Chondrocyte (in vitro differentiated cells): ENCODE measurements at places on chromosomes 2 and 18. TPM values are rescaled to one million over a fixed set of nuclear protein-coding genes. Genes with fewer than 3 reads are reported as not detected.

PARD3B gene
- 24.3 to 39.6 TPM (median 24.9 TPM) in 3 replicates for total RNA-seq

MBP gene
- 8.3 to 15.9 TPM (median 14.0 TPM) in 3 replicates for total RNA-seq

DNA sequence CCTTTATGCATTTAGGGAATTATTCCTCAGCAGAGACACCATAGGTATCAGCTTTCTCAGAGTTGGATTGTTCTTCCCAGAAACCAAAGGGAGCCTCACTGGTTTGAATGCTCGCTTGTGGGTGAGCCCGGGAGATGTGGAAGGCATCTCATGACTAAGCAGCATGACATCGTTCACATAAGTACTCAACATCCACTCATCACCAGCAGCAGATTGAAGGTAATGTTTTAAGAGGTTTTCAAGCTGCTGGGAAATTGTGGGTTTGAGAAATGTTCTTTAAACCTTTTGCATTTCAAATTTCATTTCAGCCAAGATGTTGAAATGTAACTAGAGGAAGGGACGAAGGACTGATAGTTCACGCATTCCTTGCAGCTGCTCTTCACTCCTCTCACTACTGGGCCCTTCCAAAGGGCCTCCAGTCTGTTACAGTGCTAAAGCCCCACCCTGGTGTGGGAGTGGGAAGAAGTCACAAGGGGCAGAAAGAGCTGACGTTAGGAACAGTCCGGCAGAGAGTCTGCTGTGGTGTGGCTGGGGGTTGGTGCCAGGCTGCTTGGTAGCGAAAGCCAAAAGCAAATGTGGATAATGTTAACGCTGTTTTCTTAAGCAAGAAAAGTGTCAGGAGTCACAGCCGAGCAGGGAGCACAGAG lies 324.5 kb upstream of the EPHA4 start:
- DNase-seq = no peak

DNA sequence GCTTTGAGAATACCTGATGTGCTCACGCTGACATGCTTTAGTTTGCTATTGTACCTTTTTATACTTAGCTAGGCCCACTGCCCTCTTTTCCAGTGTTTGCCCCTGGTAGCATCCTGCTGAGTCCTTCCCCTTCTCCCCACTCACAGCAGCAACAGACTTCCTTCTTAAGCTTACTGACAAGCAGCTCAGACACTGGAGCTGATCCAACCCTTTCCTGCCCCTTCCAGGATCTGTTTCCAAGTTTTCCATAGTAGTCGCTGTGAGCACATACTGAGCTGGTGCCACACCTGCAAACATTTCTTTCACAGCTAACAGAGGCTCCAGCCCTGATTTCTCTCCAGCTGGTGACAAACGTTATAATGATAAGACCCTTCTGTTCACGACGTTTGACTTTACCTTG lies 991.4 kb upstream of the CELF4 start:
- no peak for DNase-seq

DNA sequence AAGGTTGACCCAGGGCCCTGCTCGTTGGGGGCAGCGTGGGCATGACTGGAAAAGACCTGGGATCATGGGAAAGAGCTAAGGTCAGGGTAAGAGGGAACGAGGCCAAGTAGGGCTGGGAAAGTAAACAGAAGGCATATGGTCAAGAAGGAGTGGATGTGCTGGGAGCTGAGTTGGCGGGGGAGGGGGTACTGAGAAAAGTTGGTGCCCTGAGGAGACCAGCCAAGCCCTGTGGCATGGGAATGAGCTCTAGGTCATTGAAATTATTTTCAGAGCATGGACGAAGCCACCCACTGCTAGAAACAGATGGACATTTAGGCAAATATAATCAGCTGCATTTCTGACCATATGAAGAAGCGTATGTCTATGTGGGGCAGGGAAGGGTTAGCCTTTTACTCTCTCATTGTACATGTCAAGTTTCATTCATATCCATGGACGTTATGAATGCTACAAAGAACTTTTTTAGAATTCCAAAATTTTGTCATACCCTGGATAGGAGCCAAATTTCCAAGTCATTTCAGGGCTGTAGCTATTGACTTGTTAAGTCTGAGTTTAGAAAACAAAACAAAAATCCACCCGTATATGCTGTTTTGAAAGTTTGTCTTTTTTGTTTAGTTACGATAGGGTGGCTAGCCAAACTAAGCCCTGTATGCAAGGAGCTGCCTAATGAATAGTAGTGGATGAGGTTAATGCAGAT lies 19.1 kb downstream of the MAPRE2 start:
- DNase-seq = no peak

DNA sequence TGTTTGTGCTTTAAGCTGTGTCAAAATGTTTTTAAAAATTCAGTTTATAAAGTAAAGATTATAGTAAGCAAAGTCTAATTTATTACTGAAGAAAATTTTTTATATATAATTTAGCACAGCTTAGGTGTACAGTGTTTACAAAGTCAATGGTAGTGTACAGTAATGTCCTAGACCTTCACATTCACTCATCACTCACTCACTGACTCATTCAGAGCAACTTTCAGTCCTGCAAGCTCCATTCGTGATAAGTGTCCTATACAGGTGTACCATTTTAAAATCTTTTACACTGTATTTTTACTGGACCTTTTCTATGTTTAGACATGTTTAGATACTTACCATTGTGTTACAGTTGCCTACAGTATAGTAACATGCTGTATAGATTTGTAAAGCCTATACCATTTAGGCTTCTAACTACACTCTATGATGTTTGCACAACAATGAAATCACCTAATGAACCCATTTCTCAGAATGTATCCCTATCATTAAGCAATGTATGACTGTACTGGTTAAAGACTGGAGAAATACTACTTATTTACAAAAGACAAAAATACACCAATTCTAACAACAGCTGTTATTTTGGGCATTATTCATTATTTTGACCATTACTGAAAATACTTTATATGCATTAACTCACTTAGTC lies 95.1 kb downstream of the STRN start:
- no peak for DNase-seq

NYAP2 gene
- 0.05 TPM in 1 of 3 replicates, not detected in the others for total RNA-seq

DNA sequence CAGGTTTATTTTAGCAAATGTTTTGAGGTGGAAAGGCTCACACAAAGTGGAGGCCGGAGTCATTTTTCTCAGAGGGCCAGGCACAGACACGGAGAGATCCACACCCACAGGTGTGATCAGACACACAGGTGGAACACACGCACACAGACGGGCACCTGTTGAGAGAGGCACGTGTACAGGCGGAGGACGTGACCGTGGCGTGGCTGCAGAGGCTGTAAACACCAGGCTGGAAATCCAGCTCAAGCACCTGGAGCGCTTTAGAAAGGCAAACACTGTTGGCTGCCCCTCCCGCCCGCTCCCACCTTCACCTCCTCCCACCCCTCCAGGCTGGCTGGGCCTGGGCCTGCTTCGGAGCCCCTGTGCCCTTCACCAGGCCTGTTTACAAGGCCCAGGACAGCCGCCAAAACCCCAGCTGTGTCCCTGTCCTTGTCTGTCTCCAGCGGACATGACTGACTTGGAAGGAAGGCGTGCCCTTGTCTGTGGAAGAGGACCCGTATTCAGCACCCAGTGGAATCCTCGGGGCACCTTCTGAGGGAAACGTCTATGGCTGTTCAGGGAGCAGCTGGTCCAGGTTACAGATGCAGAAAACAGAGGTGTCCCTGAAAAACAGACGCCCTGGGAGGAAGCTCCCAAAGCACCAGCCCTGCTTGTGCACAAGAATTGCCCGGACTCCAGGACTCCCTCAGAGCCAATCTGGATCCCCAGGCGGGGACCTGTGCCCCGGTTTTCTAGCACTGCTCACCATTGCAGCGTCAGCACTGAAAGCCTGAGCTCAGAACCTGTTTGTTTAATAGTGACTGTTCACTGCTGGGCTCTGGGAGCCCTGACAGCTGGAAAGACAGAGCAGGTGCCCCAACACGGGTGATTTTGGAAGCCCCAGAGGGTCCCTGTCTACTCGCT lies 134.3 kb upstream of the HAAO start:
- DNase-seq = no peak

C2orf78 gene
- not detected in 3 replicates for total RNA-seq

- DNase-seq = no peak
Observed at GRCh38 chr2:151197184-151198108, 64.2 kb downstream of the RBM43 start.

CREG2 gene
- not detected in 3 replicates for total RNA-seq

WDR7 gene
- total RNA-seq = 14.3 to 27.8 TPM (median 14.9 TPM) in 3 replicates

CRYGD gene
- total RNA-seq = not detected in 3 replicates

- DNase-seq = no peak
Observed at GRCh38 chr2:196399722-196400691, 228.6 kb upstream of the STK17B start.

DNA sequence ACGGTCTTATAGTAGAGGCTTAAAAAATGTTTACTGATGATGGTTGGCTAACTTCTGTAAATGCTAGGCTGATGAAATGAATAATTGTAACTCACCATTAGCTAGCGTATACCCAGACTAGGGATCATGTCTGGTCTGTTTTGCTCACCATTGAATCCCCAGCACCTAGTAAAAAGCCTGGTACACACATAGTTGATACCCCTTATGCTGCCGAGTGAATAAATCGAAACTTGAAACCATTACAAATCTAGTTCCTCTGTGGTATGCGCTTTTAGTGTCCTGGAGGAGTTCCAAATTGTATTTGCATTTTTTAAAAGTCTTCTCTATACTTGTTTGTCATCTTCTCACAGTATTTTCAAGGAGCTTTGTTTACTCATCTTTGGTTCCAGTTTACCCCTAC lies 1.3 kb downstream of the TAF1B start:
- no peak for DNase-seq

DNA sequence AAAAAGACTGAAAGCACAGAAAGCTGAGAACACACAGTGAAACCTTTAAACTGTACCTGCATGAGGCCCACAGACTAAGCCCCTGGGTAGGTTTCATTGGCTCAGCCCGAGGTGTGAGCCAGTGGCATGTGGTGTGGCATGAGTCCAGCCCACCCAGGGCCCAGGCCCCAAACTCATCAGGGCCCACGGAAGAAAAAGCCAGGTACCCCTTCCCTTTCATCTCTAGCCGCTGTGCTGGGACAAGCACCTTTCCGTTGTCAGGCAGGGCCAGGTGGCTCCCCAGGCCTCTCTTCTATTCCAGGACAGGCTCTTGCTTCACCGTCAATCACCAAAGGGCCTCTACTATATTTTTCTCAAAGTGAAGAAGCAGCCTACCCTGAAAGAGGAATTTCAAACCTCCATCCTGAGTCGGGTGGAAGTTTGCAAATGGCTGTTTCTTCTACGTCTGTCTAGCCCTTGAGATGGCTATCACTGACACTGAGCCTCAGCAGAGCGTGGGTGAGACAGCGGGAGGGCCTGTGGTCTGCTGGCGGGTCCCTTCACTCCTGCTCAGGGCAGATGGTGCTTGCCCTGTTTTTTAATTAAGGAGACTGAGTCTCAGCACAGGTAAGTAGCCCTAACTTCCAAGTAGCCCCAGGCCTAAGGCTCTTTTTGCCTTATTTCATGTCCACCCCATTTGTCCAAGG lies 8.6 kb downstream of the DNAJB2 start:
- DNase-seq = peak; percentile 47

DNA sequence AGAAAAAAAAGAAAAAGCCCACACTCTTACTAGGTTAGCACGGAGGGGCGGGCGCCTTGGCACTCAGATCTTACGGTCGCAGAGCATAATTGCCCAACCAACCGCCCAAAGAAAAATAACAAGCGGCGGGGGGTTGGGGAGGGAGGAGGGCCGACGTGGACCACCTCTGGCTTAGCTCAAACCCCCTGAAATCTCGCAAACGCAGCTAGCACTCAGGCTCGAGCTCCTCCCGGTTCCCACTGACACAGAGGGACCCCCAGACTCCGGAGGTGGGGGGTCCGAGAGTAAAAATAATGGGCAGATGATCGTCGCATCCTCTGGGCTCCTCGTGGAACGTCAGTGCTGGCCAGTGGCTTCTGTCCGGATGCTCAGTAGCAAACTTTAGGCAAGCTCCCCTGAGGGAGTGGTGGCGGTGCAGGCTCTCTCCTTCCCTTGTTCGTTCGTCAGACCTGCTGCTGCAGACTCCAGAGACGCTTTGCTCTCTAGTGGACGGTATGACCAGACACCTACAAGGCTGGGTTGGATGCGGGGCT lies 12.0 kb downstream of the CATIP start:
- no peak for DNase-seq

- DNase-seq = no peak
Observed at GRCh38 chr2:199220920-199221319, 236.8 kb downstream of the SATB2 start.

DNA sequence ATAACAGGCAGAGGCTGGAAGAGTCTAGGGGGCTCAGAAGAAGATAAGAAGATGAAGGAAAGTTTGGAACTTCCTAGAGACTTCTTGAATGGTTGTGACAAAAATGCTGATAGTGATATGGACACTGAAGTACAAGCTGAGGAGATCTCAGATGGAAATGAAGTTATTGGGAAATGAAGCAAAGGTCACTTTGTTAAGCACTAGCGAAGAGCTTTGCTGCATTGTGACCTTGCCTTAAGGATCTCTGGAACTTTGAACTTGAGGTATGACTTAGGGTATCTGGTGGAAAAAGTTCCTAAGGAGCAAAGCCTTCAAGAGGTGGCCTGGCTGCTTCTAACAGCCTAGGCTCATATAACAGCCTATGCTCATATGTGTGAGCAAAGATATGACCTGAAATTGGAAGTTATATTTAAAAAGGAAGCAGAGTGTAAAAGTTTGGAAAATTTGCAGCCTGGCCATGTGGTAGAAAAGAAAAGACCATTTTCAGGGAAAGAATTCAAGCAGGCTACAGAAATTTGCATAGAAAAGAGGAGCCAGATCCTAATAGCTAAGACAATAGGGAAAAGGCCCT lies 91.3 kb downstream of the L3MBTL4 start:
- DNase-seq = no peak

DNA sequence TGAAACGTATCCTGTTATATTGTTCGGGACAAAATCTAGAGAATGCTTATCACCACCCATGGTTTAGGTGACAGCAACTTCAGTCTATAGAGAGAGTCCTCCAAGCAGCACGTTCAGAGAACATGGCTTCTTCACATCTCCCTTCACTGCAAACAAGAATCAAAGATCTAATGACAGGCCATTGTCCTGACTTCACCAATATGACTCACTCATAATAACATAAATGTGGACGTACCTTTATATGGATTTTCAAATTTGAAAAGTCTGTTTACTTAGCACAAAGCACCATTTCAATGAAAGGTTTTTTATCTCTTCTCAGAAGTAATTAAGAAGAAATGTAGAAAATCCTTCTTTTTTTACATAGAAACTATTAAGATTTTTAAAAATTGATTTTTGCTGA lies 46.7 kb downstream of the KLF7 start:
- no peak for DNase-seq

- no peak for DNase-seq
Observed at GRCh38 chr18:8949206-8949605, 153.3 kb upstream of the NDUFV2 start.
